ENCODE measurements at places on chromosomes 3 and 15.

DNA sequence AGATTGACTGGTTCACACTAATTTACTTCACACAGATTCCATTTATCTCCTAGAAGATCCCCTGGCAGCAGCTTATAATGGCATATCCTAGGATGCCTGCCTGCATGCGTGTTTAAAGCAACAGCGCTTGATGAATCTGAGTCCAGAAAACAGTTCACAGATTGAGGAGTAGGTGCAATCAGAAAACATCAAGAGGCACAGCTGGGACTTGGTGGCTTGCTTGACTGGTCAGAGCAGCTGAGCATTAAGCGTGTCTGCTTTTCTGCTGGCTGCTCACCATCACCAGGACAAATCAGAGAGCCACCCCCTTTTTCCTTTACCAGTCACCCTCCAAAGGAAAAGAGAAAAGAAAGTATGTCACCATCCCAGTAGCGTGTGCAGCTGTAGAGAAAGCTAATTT lies 223.6 kb downstream of the WDR72 start:
- DNase-seq, result no peak

DNA sequence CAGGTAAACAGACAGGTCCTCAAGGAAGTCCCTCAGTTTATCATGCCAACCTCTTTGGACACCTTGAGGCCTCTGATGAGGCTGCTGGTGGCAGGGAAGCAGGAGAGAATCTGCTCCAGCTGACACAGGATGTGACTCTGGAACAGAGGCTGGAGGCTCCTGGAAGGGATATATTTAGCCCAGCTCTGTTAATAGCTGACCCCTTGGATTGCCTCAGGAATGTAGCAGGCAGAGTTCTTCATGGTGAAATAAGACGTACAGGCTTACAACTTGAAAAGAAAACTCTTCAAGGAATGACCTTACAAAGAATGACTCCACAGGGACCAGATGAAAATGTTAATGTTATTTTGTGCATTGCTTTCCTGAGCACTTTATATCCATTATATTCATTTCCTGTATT lies 90.5 kb downstream of the AQP9 start:
- peak; percentile 22 for DNase-seq

GRCh38 chr15:100733101-100733842 lies 130.9 kb downstream of the ASB7 start:
- DNase-seq, result no peak

DNA sequence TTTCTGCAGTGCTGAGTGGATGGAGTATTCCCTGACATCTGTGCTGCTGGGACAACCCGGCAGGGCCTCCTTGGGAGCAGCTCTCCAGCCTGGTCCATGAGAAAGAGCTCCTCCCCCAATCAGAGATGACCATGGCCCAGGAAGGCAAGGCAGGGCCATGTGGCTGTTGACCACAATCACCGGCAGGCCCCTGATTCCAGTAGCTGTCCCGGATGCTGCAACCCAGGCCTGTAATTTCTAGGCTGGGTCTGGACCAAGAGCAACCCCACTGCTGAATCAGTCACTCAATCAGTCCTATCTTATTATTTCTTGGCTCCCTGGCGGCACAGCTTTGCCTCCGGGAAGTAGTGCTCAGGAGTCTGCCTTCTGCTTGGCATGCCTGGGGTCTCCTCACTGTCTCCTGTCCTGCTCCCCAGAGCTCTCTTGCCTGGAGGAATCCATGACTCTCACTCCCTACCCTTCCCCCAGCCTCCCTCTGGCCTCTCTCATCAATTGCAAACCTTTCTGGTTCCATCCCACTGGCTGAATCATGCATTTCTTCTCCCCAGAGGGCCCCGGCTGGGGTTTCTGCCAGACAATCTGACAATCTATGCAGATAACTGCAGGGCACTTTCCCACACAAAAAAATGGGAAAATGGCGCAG lies 32.6 kb upstream of the ITGA11 start:
- no peak for DNase-seq

- DNase-seq, result no peak
These were observed 102.9 kb downstream of the SRGAP3 start for GRCh38 chr3:9146367-9147071.

DNA sequence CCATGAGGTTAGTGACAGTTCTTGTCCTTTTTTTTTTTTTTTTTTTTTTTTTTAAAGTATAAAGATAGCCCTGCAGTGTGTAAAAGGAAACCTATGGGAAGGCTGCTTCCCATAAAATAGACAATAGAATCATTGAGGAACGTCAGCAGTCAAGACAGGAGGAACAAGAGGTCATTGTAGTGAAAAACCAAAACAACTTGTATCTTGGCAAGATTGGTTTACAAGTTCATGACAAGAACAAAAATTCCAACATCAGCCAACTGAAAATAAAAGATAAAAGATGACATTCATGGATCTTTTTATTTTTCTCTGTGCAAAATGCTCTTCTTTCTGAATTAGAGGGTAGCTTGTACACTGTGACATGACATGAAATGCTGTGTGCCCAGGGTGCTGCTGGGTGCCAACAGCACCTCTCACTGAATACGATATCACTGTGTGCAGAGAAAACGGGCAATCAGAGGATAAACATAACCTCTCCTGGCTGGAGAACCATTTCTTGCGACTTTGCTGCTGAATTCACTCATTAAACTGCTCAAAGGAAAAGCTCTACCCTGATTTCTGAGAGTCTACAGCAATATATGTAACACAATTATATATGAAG lies 30.1 kb upstream of the IP6K2 start:
- DNase-seq, result no peak

- DNase-seq, result peak; percentile 36
These were observed 32.4 kb downstream of the FAM43A start for GRCh38 chr3:194718079-194718478.

All from NCI-H524 (cell line).